ENCODE measurements at places on chromosomes 2 and 18.
A peak's percentile ranks its signal among the peaks of the same experiment; 100 is the strongest.

DNA sequence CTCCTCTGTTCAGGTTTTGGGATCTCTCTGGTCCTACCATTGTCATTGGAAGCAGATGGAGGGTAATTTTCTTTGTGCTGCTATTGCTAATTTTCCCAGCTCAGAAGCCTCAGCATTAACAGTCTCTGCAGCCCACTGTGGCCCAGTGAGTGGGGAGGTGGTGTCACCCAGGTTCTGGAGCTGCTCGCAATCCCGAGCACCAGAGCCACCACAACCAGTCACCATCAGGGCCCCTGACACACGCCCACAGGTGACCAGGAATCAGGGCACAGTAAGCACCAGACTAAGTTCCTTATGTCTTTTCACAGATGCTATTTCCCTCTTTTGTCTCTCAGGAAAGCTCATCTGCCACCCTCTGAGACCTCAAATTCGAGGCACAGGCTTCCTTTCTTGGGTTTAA lies 87.9 kb downstream of the SEPTIN10 start:
- no peak overlapping the region for H3K27ac ChIP-seq
- DNase-seq = no peak
- no peaks in the 10 kb centered on the region for H3K36me3 ChIP-seq
- H3K4me3 ChIP-seq = no peak overlapping the region
- peaks cover 20% of the 10 kb centered on the region for H3K4me1 ChIP-seq
- no peaks in the 10 kb centered on the region for H3K27me3 ChIP-seq

GRCh38 chr2:169571571-169571970 lies 2.1 kb downstream of the FASTKD1 start:
- DNase-seq = no peak
- H3K27ac ChIP-seq = no peak overlapping the region
- H3K27me3 ChIP-seq = no peaks in the 10 kb centered on the region
- no peak overlapping the region for H3K4me3 ChIP-seq
- H3K36me3 ChIP-seq = no peaks in the 10 kb centered on the region

DNA sequence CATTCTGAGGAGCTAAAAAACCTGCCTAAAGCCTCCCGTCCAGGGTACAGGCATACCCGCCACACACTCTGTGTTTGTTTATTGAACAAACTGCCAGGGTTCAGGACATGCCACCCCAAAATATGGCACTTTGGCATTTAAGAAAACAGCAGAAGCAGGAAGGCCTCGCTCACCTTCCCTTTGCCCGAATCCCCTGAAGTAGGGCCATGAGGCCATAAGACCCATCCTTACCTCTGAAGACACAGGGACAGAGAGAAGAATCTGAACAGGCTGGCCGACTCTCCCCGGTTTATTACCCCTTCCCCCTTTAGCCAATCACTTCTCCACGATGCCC lies 1.7 kb upstream of the NEURL3 start:
- no peak for DNase-seq
- H3K36me3 ChIP-seq = no peaks in the 10 kb centered on the region
- H3K27me3 ChIP-seq = no peaks in the 10 kb centered on the region

DNA sequence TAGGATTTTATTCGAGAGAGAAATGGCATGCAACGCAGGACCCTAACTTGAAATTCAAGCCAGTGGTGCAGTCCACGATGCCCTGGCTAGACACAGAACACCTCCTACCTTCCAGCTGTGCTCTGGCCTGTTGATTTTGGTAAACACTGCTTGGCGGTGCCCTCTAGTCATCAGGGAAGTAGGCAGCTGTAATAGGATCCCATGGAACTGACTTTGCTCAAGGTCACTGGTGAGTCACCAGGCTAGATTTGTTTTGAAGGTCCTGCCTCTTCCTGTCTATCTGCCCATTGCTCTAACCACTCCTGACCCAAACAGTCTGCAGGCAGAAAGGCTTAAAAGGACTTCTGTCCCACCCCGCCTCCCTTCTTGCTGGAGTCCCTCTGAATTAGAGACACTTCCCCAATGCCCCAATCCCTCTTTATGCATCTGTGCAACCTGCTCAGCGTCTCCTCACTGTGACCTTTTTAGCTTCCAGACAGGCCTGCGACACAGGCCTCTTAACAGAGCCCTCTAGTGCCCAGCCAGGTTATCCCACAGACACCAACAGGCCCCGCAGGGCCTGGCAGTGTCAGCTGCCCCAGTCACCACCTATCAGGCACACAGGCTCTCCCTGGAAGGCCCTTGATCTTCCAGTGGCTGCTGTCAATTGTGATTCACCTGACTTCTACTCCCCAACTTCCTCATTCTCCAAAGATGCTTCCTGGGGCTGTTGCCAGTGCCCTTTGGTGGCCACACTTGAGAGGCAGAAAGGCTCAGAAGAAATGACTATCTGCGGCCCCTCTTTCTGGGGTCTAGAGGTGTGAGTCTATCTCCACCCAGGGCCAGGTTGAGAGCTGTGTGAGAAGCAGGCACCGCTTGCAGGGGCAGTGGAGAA lies 5.2 kb downstream of the TMEM127 start:
- peak; percentile 42 for DNase-seq
- H3K4me1 ChIP-seq = peaks cover 14% of the 10 kb centered on the region
- peaks cover 18% of the 10 kb centered on the region for H3K36me3 ChIP-seq
- no peaks in the 10 kb centered on the region for H3K27me3 ChIP-seq
- peak overlapping the region; percentile 56 for H3K27ac ChIP-seq

DNA sequence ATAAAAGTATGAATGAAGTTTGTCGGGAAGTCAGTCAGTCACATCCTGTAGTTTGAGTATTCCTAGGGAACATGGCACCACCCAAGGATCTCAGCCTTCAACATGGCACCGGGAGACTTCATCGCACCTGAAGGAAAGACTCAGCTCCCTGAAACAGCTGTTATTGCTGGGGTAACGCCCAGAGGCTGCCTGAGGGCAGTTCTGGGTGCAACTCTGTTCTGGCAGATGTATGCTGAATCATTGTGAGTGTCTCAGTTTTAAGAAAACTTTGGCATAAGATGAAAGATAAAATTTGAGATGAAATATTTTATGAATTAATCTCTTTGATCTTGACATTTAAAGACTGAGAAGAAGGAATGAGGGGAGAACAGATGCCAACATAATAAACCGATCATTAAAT lies 49.9 kb upstream of the SERPINB2 start:
- H3K27ac ChIP-seq = no peak overlapping the region
- no peaks in the 10 kb centered on the region for H3K36me3 ChIP-seq
- H3K4me3 ChIP-seq = no peak overlapping the region

Data from trophoblast cell (in vitro differentiated cells and primary cell).